ENCODE measurements at places on chromosomes 5 and 9. TPM values are rescaled to one million over a fixed set of nuclear protein-coding genes. Genes with fewer than 3 reads are reported as not detected.

The ADAMTS12 gene
- not detected for total RNA-seq

The SPATA9 gene
- total RNA-seq = not detected

- no peak for DNase-seq
Measured at GRCh38 chr5:172345881-172346280, 62.3 kb upstream of the UBTD2 start.

GRCh38 chr5:90696153-90696552, 137.6 kb downstream of the ADGRV1 start:
- DNase-seq = no peak

DNA sequence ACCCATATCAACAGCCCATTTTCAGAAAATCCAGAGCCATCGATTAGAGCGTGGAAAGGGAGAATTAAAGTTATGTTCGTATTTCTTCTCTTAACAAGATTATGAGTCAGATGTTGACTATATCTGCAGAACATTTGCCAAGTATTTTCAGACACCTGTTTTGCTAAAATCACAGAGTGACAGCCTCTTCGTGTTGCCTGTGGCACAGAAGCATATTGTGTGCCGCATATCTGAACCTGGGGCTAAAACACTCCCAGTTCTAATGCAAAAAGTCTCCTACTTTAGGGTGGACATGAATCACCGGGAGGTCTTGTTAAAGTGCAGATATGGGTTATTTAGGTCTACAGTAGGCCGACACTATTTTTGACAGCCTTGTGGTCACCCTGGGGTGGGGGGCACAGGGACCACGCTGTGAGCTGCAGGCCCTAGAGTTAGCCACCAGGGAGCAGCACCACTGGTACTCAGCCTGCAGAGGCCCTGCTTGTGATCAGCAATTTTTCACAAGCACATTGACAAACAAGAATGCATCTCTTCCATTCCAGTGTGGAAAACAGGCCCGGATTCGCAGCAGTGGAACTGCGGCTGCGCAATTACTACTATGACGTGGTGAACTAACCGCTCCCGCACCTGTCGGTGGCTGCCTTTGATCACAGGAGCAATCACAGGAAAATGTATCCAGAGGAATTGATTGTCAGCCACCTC, 93.5 kb downstream of the SYK start:
- DNase-seq = no peak

- no peak for DNase-seq
Measured at GRCh38 chr5:119016125-119016774, 27.9 kb upstream of the DTWD2 start.
